RKO (cell line): ENCODE measurements at places on chromosomes 1 and 21.

DNA sequence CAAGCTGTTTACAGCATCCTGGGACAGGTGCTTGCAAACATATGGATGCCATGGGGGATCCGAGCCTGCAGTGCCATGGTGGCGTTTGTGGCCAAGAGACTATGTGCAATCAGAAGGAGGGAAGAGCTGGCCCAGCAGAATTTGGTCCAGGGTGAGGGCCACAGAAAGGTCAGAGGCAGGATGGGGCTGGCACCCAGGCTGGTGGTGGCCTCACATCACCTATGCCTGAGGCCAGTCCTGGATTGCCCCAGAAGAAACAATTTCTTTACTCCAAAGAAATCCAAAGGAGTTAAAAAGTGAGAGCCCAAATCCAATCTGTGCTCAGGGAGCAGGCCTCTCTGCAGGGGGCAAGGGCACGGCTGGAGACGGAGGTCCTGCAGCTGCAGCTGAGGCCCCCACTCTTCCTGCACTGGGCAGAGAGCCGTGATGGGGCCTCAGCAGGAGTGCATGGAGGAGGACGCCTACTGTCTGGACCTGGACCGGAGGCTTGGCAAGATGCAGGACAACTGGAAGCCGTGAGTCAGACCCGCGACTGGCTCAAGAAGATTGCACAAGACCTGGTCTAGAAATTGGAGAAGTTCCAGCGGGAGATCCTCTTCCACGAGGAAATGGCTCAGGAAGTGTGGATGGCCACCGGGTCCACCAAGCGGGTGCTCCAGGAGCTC is 163.5 kb downstream of the RYR2 start:
- DNase-seq: no peak

- DNase-seq: no peak
These were observed 88.7 kb downstream of the ITPKB start for GRCh38 chr1:226650236-226650841.

DNA sequence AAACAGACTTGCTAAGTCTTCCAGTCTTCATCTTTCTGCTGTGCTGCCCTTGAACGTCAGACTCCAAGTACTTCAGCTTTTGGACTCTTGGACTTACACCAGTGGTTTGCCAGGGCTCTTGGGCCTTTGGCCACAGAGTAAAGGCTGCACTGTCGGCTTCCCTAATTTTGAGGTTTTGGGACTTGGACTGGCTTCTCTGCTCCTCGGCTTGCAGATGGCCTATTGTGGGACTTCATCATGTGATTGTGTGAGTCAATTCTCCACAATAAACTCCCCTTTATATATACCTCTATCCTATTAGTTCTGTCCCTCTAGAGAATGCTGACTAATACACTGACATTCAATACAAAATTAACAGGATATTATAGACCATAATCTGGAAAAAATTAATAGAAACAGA is 628.1 kb downstream of the PLPP3 start:
- DNase-seq: no peak

GRCh38 chr1:164876398-164877116 is 317.6 kb downstream of the PBX1 start:
- no peak for DNase-seq

DNA sequence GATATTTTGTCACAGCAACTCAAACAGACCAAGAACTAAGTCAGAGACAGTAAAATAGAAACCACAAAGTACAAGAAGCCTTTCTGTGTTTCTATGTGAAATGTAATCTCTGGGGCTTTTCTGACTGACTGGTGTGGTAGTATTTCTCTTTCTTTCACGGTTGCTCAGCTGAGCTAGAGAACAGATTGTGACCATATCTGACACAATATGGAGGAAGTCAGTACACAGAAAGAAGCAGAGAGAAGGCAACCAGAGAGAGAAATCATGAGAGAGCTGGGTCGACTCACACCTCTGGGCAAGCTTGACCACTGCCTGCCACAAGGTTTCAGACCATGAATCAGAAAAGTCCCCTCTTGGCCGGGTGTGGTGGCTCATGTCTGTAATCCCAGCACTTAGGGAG is 208.9 kb upstream of the GREM2 start:
- DNase-seq: no peak

- DNase-seq: peak; percentile 54
These were observed 801 bp downstream of the TRAF5 start for GRCh38 chr1:211327346-211327921.

GRCh38 chr1:212514056-212514614 is 81.4 kb downstream of the NENF start:
- DNase-seq: peak; percentile 70

GRCh38 chr1:208455821-208456220 is 211.6 kb upstream of the PLXNA2 start:
- DNase-seq: peak; percentile 32

- DNase-seq: no peak
These were observed 16.0 kb upstream of the PDE9A start for GRCh38 chr21:42637267-42638041.

DNA sequence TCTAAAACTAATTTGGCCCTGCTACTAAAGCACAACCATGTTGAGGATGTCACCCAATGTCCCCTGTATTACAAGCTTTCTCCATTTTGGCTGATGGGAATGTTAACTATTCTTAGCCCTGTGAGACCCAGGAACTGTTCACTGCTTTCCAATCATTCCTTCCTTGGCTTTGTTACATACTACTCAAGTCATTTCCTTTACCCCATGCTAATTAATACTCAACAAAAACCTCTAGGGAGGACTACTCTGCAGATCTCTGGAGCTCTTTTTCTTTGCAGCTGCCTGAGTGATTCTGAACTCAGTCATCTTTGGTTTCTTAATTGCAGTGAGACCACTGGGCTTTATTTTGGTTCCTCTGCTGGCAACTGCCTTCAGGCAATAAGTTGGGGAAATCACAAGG is 23.3 kb upstream of the RPE65 start:
- DNase-seq: no peak

DNA sequence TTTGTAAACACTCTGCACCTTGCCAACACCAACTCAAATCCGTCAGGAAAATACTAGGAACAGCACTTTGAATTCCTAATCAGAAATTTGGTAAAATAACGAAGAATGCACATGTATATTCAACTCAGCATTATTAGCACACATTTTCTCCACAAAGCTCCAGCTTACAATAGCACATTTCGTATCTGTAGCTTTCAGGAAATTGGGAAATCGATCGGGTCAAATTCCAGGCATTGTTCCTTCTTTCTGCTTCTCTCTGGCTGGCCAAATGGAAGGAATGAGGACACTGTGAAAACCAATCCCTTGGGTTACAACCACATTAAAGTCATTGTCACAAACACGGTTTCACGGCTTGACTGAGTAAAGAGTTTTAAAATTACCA is 58.6 kb downstream of the NPHP4 start:
- DNase-seq: no peak

GRCh38 chr1:42832641-42833240 is 13.7 kb upstream of the ZNF691 start:
- no peak for DNase-seq

GRCh38 chr1:118920124-118920717 is 67.9 kb downstream of the TBX15 start:
- no peak for DNase-seq

DNA sequence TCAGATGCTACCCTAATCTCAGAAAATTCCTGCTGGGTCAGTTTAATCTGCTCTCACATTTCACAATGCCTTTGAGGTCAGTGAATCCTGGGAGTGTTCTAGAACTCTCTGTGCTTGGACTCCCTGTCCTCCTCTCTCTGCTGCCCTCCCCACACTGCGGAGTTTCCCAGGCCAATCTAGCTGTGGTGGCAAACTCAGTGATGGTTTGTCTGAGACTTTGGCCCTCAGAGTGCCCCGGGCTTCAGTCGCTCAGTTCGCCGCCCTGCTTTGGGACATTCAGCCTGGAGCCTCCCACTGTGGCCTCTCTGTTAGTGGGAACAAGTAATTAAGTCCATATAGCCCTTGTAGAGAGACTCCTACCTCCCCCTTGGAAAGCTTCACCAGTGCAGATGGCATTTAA is 7.1 kb downstream of the C1orf226 start:
- DNase-seq: no peak

DNA sequence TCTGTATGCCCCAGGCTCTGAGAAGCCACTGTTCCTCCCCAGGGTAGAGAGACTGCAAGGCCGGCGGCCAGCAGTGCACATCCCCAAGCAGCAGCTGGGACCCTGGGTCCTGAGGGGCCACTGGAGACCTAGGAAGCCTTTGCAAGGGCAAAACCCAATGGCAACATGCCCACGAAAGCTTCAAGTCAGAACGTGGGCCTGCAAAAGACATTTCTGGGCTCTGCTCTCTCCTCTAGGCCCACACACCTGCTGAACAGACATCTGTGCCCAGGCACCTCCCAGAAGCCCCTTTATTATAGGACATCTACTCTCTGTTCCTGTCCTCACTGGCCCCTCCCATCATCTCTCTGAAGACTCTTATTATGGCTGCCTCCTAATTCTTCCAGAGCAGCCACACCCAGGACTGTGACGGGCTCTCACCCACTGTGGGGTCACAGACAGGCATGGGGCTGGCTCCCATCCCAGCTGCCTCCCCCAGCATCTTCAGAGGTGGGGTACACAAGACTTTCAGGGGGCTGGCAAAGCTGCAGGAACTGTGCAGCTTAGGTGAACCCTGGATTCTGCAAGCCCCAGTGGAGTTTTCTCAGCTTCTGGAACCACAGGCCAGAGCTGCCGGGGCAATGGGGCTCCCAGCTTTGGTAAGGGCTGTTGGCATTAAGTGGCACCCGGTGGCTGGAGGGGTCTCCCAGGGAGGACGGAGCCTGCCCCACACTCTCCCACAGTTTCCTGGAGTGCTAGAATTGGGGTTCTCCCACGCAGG is 12.6 kb downstream of the TRIM11 start:
- no peak for DNase-seq

DNA sequence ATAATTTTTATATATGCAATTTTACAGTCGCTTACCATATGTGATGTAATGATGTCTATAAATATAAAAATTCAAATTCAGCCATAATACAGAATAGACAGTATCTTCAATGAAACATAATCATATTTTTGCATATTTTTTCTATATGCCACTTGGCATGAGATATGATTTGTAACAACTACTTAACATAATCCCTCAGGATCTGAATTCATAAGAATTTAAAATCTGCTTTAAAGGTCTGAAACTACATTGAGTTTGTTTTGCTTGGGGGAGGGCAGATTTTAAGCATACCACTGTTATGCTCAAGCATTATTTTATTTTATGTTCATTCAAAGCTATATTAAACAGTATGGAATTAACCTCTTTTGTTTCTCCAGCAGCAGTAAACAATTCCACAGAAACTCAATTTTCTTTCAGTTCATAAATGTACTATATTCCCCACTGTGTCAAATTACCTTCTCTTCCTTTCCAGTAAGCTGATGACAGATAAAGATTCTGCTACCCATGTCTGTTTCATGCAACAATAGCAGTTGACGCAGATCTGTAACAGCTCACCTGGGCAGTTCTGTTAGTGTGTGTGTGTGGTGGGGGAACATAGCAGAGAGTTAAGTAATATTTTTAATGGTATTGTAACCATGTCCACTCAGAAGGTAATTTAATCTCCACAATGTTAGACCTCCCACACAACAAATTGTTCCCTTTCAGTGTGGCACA is 224.8 kb downstream of the NTNG1 start:
- DNase-seq: no peak

DNA sequence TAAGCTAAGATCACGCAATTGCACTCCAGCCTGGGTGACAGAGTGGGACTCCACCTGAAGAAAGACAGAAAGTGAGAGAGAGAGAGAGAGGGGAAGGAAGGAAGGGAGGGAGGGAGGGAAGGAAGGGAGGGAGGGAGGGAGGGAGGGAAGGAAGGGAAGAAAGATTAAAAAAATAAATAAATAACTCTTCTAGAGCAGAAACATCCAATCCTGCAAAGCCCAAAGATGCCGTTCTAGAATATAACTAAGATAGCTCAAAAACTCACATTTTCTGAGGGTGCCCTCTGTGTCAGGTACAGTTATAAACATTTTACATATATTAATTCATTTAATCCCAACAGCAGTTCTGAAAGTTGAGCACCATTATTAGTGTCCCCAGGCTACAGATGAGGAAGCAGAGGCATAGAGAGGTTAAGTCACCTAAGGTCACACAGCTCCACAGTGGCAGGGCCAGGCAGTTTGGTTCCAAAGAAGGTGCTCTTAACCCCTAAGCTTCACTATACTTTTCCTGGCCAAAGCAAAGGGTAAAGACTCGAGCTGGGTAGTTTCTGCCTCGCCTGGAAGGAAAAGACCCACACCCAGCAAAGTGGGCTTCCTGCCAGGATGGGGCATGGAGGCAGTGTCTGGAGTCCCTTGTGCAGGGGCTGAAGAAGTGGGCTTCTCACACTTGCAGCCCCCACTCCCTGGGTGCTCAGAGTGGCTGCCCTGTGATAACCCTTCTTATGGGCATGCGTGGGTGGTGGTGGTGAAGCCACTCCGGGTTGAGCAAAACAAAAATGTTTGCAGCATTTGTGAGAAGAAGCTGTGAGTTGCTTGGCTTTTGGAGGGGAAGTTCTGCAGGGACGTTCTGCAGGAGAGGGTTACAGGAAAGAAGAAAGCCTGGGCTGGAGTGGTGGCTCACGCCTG is 7.9 kb upstream of the PIK3CD start:
- DNase-seq: no peak

- DNase-seq: no peak
These were observed 10.3 kb upstream of the C21orf91 start for GRCh38 chr21:17829472-17829871.

- DNase-seq: no peak
These were observed 107.7 kb downstream of the MAB21L3 start for GRCh38 chr1:116218922-116219321.

DNA sequence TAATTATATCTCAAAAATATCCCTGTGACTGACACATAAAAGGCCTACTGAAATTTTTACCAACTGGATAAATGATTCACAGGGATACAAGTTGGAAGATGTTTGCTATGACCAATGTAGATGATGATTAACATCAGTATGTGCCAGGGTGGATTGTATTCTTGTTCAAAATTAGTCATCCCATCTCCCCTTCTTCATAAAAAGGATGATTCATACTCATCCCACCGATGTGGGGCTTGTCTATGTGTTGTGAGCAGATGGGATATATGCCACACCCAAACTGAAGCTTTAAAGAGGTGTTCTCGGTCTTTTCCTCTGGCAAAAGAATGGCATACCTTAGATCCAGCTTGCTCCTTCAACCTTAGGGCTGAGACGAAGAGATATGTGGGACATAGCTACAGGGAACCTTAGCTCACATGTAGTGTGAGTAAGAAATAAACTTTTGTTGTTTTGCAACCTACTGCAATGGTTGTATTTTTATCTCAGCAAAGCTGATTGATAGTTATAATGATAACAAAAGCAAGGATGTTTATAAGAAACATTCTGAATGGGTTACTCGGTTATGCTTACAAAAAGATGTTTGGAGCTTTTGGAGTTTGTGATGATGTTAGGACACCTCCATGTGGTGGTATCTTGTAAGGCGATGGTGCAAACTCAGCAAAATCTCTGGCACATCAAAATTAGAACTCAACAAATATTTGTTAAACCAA is 29.4 kb downstream of the SPATA17 start:
- peak; percentile 69 for DNase-seq
